Pulmonary artery endothelial cell (primary cell): ENCODE measurements at places on chromosomes 7 and 10. TPM values are rescaled to one million over a fixed set of nuclear protein-coding genes. Genes with fewer than 3 reads are reported as not detected.

Gene TEX47
- not detected in 2 replicates for total RNA-seq

Gene UNCX
- total RNA-seq: not detected in 2 replicates

Gene AKR1D1
- total RNA-seq: not detected in 2 replicates

Gene NXPH1
- total RNA-seq: not detected in 2 replicates

Gene AQP1
- 3.4 and 6.4 TPM in 2 replicates for total RNA-seq

Gene DLX6
- total RNA-seq: not detected in 2 replicates

Gene EXOSC1
- 39.3 and 43.8 TPM in 2 replicates for total RNA-seq

Gene CHRM2
- total RNA-seq: not detected in 2 replicates

Gene NRCAM
- total RNA-seq: 59.2 and 87.2 TPM in 2 replicates

Gene UNC5B
- total RNA-seq: 1.3 and 8.0 TPM in 2 replicates

Gene MRM2
- total RNA-seq: 17.8 and 18.6 TPM in 2 replicates

Gene CCDC6
- total RNA-seq: 24.1 and 27.3 TPM in 2 replicates

Gene LRRC61
- 0.07 and 0.25 TPM in 2 replicates for total RNA-seq

Gene MRPS16
- total RNA-seq: 80.8 and 95.5 TPM in 2 replicates

Gene ELN
- 0.20 and 0.21 TPM in 2 replicates for total RNA-seq

Gene OPN1SW
- not detected in 2 replicates for total RNA-seq

Gene HYCC1
- total RNA-seq: 58.8 and 106 TPM in 2 replicates

Gene SKAP2
- total RNA-seq: 6.7 and 15.1 TPM in 2 replicates

Gene HERPUD2
- 24.9 and 29.7 TPM in 2 replicates for total RNA-seq

Gene MRLN
- total RNA-seq: not detected in 2 replicates

Gene GHRHR
- not detected in 2 replicates for total RNA-seq
